ENCODE measurements at places on chromosomes 3 and 15.

GRCh38 chr3:175426805-175427204 lies 567.7 kb downstream of the NAALADL2 start:
- no peak for DNase-seq

GRCh38 chr15:71114887-71115566 lies at the start of gene THSD4:
Gene THSD4, plus strand, starts transcription at chr15:71115471.
- DNase-seq, result peak; percentile 87

DNA sequence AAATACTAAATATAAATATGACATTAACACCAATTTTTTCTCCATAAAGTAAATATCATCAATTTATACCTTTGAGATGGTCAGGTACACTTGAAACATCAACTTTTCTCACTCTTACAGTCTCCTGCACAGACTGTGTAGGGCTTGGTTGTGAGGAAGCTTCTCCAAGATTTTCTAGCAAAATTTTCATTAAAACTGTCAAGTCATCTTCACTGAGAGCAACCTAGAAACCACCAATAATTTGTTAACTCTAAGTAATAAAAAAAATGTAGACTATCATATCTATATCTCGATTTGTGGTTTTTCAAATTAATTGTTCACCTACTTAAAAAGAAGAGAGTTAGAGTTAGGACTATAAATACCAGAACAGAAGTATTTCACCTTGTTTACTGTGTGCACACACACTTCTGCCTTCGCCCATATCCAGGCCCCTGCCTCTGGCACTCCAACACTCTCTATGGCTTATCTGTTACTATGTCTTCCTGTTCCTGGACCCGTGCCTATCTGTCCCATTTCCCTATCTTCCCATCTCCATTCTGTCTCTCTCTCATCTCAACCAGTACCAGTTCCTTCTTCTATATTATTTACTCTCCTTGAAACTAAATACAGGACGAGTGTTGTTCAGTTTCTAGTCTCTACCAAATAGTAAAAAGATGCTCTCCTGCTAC lies 123.6 kb downstream of the VPS13C start:
- DNase-seq, result no peak

- DNase-seq, result no peak
Measured at GRCh38 chr15:80405554-80405850, 1.3 kb downstream of the ARNT2 start.

Data from lung (tissue), 17 donors.